ENCODE measurements at places on chromosomes 4 and X. TPM values are rescaled to one million over a fixed set of nuclear protein-coding genes. Genes with fewer than 3 reads are reported as not detected.

The XAGE3 gene
- not detected for total RNA-seq

- H3K36me3 ChIP-seq = no peaks in the 10 kb centered on the region
- H3K4me3 ChIP-seq = no peak overlapping the region
- DNase-seq = no peak
- no peak overlapping the region for H3K27ac ChIP-seq
- H3K27me3 ChIP-seq = no peaks in the 10 kb centered on the region
- no peaks in the 10 kb centered on the region for H3K4me1 ChIP-seq
Measured at GRCh38 chr4:187207931-187208330, 484.3 kb upstream of the FAT1 start.

GRCh38 chr4:35934320-35934981 lies 309.9 kb downstream of the ARAP2 start:
- H3K27me3 ChIP-seq = no peaks in the 10 kb centered on the region
- H3K4me1 ChIP-seq = no peaks in the 10 kb centered on the region
- no peak overlapping the region for H3K27ac ChIP-seq
- peak; percentile 4 for DNase-seq
- no peak overlapping the region for H3K4me3 ChIP-seq

DNA sequence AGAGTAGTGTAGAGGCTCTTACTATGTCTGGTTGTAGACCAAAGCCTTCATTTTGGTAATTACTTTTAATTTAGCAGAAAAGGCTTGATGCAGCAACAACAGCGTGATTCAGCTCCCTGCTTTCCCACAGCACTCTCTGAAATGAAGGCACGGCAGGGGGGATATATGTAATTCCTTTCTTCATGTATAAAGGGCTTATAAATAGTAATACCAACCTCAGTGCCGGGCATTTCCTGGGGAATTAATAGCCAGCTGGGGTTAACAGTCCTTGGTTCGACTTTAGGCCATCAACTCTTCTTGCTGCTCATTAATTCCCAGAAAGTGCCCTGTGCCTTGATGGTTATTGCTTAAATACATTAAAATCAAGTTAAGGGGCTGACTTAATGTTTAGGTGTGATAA lies 669.0 kb downstream of the ZNF674 start:
- H3K27ac ChIP-seq = no peak overlapping the region
- DNase-seq = no peak
- no peaks in the 10 kb centered on the region for H3K27me3 ChIP-seq
- no peaks in the 10 kb centered on the region for H3K36me3 ChIP-seq
- H3K4me3 ChIP-seq = no peak overlapping the region

GRCh38 chr4:150656891-150657290 lies 74.9 kb downstream of the MAB21L2 start:
- no peaks in the 10 kb centered on the region for H3K4me1 ChIP-seq

GRCh38 chr4:74166135-74166534 lies 8.2 kb downstream of the MTHFD2L start:
- DNase-seq = no peak
- peaks cover 27% of the 10 kb centered on the region for H3K36me3 ChIP-seq
- peaks cover 7% of the 10 kb centered on the region for H3K4me1 ChIP-seq
- H3K27me3 ChIP-seq = no peaks in the 10 kb centered on the region
- H3K27ac ChIP-seq = no peak overlapping the region
- H3K4me3 ChIP-seq = no peak overlapping the region

The SLITRK4 gene
- total RNA-seq = not detected

- H3K27me3 ChIP-seq = no peaks in the 10 kb centered on the region
- no peak for DNase-seq
- H3K4me1 ChIP-seq = no peaks in the 10 kb centered on the region
- no peak overlapping the region for H3K4me3 ChIP-seq
Measured at GRCh38 chr4:122539861-122540465, 80.9 kb downstream of the IL21 start.

The GAGE12F gene
- total RNA-seq = 581 TPM

DNA sequence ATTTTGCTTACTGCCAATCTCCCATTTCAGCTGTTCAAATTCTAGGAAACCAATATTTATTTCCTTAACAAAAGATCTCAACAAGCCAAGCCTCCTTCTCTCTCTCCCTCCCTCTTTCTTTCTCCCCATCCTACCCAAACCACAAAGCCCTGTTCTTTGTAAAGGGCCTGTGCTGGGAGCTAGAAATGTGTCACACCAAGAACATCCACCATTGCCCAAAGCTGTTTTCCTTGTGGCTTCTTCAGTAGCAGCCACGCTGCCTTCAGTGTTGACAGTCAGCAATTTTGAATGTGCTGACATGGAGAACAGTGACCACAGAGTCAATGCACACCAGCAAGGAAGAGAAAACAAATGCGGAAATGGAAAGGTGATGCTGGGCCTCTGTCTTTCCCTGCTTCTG lies 203.0 kb downstream of the MAML3 start:
- H3K27ac ChIP-seq = no peak overlapping the region
- H3K36me3 ChIP-seq = no peaks in the 10 kb centered on the region
- no peak overlapping the region for H3K4me3 ChIP-seq

The RTL3 gene
- total RNA-seq = not detected

The POF1B gene
- 0.04 TPM for total RNA-seq

GRCh38 chr4:105276361-105277104 lies 129.9 kb downstream of the TET2 start:
- no peak for DNase-seq
- H3K4me1 ChIP-seq = no peaks in the 10 kb centered on the region
- H3K27me3 ChIP-seq = no peaks in the 10 kb centered on the region
- peaks cover 16% of the 10 kb centered on the region for H3K36me3 ChIP-seq
- no peak overlapping the region for H3K27ac ChIP-seq
- no peak overlapping the region for H3K4me3 ChIP-seq

DNA sequence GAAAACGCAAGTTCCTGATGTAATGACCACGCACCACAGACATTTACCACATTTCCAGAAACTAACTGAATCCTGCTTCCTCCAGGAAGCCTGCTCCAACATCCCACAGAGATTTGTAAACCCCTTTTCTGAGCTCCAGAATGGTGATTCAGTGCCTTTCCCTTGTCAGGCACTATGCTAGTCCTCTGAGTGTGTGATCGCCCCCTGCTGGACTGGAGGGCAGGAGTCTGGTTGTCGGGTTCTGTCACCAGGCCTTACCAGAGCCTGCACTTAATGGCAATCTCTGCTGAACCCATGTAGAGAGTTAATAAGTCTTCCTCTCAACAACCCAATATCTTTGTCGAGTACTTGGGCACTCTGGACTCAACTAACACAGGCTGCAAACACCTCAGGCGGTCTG lies 14.5 kb upstream of the KDM5C start:
- H3K27me3 ChIP-seq = no peaks in the 10 kb centered on the region
- H3K27ac ChIP-seq = no peak overlapping the region
- H3K36me3 ChIP-seq = peaks cover 49% of the 10 kb centered on the region
- DNase-seq = peak; percentile 41

DNA sequence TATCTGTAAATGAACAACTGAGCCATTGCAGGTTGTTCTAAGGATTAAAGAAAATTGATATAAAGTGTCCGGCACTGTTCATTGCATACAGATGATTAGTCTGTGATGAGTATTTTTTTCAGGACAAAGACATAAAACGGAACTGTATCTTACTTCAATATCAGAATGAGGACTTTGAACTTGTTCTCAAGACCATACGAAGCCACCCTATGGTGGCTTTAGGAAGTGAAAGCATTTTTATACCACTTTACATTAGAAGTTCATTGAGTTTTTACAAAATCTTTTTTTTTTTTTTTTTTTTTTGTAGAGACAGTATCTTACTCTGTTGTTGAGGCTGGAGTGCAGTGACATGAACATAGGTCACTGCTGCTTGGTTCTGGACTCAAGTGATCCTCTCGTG lies 45.2 kb upstream of the TRIM2 start:
- no peak overlapping the region for H3K4me3 ChIP-seq
- no peak overlapping the region for H3K27ac ChIP-seq
- H3K36me3 ChIP-seq = no peaks in the 10 kb centered on the region
- DNase-seq = no peak
- H3K4me1 ChIP-seq = peaks cover 2% of the 10 kb centered on the region

The PDZD4 gene
- total RNA-seq = not detected

- no peaks in the 10 kb centered on the region for H3K27me3 ChIP-seq
- H3K4me3 ChIP-seq = no peak overlapping the region
- no peaks in the 10 kb centered on the region for H3K4me1 ChIP-seq
- DNase-seq = no peak
- no peak overlapping the region for H3K27ac ChIP-seq
- H3K36me3 ChIP-seq = no peaks in the 10 kb centered on the region
Measured at GRCh38 chr4:53005149-53005546, 143.0 kb downstream of the RASL11B start.

DNA sequence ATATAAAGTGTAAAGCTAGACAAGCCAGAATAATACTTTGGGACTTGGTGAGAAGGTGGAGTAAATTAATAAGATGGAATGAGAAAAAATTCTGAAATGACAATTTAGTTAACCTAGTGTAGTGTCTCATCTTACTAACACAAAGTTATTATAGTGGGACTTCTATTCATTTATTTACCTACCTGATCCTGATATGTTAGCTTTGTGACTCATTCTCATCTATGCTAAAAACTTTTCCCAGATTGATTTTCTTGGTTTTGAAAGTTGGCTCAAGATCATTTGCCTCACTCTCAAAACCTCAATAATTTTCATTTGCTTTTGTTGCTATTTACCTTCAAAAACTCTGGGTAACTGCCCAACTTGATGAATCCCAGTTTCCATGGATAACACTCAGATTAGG lies 698.6 kb downstream of the SH3BGRL start:
- no peaks in the 10 kb centered on the region for H3K4me1 ChIP-seq
- no peak overlapping the region for H3K27ac ChIP-seq
- no peaks in the 10 kb centered on the region for H3K36me3 ChIP-seq
- H3K4me3 ChIP-seq = no peak overlapping the region
- H3K27me3 ChIP-seq = no peaks in the 10 kb centered on the region
- DNase-seq = no peak

DNA sequence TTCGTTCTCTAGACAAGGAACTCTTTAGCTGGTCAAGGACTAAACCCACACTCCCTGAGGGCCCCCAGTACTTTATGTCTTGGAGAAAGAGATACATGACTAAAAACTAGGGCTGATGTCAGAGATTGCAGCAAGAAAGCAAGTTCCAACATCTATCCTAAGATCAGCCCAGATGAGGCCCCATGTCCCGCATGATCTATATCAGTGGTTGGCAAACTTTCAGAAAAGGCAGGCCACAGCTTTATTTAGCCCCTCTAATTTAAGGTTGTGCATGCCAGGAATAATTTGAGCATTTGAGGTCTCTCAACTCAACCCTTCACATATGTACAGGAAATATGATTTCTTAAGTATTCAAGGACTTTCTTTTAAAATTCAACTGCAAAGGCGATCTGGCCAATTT lies 44.1 kb upstream of the FRMD7 start:
- no peak for DNase-seq
- H3K36me3 ChIP-seq = no peaks in the 10 kb centered on the region
- no peak overlapping the region for H3K4me3 ChIP-seq
- no peak overlapping the region for H3K27ac ChIP-seq

The SAGE1 gene
- total RNA-seq = 22.9 TPM

GRCh38 chrX:68647156-68647957 lies at the start of gene STARD8:
Gene STARD8, plus strand, starts transcription at chrX:68647666. Its CDS starts 217 bp downstream, at chrX:68647883.
- no peaks in the 10 kb centered on the region for H3K36me3 ChIP-seq
- H3K27me3 ChIP-seq = no peaks in the 10 kb centered on the region
- peak; percentile 54 for DNase-seq
- H3K4me1 ChIP-seq = no peaks in the 10 kb centered on the region

The ARHGAP10 gene
- 0.16 TPM for total RNA-seq

DNA sequence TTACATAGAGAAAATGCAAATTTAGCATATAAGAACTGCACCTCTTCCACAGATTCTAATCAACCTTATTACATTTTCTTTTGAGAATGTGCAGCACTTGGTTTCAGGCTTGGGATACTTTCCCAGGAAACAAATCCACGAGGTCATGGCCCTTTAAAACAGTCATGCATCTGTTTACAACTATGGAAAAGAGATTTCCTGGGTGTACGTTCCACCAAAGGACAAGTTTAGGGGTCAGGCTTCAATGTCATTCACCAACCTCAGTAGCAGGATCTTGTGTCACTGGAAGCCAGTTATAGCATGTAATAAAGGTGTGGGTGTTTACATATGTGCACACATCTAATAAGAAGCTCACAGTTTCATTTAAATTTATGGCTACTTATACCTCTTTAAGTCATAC lies 30.7 kb downstream of the EREG start:
- peaks cover 11% of the 10 kb centered on the region for H3K4me1 ChIP-seq
- no peak overlapping the region for H3K4me3 ChIP-seq
- H3K27me3 ChIP-seq = no peaks in the 10 kb centered on the region
- H3K36me3 ChIP-seq = no peaks in the 10 kb centered on the region
- no peak overlapping the region for H3K27ac ChIP-seq
